Myocyte (in vitro differentiated cells): ENCODE measurements at places on chromosomes 5 and 9.

DNA sequence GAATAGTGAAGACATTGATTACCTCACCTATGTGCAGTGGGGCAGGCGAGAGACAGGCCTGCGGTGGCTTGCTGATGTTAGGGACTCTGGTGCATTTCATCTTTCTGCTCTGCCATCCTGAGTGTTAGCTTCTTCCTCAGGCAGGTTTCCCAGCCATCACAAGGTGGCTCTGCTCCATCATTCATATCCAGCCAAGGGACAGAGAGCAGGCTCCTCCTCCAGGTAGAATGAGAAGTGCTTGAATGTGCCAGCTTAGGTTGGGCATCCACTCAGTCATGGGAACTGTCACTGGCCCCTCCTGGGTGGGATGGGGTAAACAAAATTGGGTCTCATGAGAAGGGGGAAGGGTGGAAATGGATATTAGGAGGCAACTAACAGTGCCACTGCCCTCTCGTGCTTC, 24.8 kb downstream of the GPR107 start:
- DNase-seq = no peak

DNA sequence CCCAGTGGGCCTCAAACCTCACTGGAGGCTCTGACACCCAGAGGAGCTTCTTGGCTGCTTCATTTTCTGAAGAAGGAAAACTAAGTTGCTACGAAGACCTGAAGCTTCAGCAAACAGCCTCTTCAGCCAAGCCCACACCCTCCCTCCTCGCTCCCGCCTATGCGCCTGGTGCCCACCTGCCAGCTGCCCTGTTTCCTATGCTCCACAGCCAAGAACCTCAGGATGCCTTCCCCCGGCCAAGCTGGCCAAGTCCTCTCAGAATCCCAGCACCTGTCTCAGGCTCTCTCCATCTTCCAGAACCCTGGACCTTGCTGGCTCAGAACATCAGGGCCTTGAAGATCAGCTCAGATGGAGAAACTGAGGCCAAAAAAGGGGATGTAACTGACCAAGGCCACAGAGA, 60.4 kb downstream of the STK10 start:
- no peak for DNase-seq

DNA sequence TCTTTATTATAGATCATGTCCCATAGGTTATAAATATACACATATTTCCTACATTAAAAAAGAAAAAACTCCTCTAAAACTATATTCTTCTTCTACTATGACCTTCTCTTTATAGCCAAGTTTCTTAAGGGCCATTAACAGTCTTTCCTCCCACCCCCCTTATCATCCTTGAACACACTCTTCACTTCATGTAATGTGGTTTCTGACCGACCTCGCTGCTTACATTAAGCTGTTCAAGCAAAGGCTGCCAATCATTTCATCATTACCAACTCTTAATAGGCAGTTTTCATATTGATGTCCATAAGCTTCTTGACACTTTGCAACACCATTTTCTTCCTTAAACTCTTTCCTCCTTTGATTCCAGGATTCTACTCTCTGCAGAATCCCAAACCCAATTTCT, 283.0 kb upstream of the PCSK5 start:
- no peak for DNase-seq

DNA sequence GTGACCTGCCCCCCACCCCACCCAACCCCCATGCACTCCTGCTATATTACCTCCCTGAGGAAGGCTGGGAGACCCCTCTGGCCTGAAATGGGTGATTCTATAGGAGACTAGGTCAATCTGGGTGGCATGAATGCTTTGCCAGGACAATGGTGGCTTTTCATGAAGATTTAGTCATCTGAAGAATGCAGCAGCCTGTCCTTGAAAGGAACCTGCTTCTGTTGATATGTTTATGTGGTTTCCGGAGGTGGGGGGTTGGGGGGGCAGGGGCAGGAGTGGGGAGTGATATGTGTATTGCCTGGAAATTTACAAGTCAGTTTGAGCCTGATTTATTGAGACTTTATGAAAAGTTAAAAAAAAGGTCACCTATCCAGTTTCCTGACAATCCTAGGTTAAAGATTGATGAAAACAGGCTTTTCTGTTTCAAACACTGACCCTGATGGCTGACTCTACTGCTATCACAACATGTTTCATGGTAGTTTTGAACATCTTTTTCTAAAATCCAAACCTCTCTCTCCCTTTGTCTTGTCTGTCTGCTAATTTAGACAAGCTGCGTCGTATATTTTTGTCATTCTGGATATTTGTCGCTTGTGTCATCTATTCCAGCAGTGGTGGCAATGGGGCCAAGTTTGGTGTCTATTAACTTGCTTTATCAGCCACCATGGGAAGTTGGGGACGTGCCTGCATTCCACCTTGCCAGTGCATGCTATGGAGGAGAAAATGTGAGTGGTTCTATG, 153.7 kb upstream of the EGFLAM start:
- no peak for DNase-seq

- no peak for DNase-seq
These were observed 535.6 kb upstream of the MEF2C start for GRCh38 chr5:89418407-89419085.

DNA sequence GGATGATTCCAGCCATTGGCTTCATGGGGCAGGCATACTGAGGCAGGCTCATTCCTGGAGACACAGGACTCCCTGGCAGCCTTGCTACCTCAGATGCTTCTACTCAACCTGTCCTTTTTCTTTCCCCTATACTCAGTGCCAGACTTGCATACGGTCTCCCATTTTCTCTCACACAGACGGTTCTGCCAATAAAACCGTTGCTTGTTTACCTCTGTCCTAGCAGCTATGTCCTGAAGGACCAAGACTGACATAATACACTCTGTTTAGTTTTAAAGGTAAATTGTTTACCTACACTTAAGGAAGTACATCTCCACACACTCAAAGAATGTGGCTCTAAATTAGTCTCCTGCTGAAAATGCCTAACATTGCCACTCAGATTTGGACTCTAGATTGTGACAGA, 151.0 kb upstream of the RFX3 start:
- no peak for DNase-seq

- DNase-seq = peak; percentile 86
These were observed 95.8 kb downstream of the PLPP1 start for GRCh38 chr5:55438998-55439397.

DNA sequence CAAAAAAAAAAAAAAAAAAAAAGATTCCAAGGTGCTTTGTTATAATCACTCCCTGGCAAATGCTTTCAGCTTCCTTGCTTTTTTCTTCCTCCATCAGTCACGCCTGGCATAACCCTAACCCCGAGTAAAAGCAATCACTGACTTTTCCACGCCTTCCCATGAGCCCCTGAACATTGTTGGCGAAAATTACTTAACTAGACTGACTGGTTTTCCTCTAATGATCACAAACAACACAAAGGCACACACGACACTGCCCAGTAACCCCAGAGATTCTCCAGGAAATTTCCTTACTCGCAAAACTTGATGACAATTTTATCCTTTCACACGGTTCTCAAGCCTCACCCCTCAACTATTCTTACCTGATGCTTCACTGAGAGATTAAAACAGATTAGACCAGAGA, 11.4 kb upstream of the PTGR1 start:
- no peak for DNase-seq

DNA sequence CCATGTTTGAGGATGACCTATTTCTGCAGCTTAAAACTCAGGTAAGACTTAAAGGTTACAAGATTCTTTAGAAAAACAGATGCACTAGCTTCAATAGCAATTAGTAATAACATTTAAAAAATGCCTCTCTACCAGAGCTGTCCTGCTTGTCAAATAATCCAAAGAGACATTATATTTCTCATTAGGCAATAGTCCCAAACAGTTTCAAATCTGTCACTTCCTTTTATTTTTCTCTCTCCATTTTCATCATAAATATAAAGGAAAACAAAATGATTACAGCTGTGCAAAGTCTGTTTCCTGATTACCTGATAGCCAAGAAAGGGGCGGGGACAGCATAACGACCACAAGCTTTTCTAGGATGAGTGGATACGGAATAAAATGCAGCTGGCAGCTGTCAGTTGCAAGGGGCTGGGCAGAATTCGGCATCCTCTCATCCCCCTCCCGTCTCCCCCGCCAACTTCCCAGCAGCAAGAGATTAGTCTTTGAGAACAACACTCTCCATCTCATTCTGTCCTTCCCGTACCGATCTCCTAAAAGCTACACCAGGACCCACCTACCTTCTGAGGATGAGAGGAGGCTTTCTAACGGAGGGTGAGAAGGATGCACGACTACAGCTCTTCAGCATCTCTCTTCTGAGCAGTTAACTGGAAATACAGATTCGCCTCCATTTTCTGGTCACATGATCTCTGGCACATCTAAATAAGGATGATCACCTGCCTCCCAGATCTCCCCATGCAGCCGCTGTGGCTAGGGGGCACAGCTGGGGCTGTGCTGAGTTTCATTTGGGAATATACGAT, 72.5 kb upstream of the PCA3 start:
- no peak for DNase-seq

DNA sequence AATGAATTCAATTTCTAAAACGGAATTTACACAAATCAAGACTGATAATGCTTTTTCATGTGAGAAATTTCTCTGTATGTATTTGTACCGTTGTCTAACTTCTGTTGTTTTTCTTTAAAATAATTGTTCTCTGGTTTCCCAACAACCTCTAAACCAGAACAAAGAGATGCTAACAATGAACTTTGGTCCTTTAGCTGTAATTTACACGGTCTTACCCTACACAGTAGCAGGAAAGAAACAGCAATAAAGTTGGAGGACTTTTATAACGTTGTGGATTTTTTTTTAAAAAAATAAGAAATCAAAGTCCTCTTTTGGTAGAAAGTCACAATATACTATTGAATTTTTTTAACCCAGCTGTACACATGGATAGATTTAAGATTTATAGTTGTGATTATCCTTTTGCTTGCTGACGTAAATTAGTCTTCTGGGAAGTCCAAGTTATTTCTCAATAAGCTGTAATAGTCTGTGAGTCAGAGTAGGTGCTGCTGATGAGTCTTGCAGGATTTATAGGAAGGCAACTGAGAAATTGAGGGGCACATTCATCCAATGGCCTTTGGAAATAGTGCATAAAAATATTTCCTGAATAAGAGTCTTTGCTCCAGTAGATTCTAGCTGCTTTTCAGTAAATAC, 76.8 kb upstream of the PCSK1 start:
- DNase-seq = peak; percentile 33

DNA sequence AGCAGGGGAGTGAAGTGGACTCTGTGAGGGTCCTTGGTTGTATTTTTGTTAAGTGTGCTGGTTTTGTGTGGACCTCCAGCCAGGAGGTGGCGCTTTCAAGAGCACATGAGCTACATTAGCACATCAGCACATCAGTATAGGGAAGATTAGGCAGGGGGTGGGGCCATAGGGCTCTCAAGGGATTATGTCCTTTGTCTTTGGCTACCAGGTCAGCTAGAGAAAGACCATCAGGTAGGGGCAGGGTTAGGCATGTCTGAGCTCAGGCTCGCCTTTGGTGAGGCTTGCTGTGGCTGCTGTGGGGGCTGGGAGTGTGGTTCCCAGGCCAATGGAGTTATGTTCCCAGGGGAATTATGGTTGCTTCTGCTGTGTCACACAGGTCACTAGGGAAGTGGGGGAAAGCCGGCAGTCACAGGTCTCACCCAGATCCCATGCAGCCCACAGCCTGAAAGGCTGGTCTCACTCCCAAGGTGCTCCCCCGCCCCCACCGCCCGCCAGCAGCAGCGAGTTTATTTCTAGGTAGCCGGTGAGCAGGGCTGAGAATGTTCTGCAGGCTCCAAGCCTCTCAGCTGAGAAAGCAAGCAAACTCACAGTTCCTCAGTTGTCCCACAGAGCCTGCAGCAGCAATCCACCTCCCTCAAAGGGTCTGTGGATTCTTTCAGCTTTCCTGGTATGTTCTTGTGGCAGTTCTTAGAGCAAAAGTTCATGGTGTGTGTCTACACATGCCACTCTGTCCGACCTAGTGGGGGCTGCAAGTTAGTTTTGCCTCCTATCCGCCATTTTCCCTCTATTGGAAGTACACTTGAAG, 13.7 kb downstream of the OR1J1 start:
- no peak for DNase-seq

GRCh38 chr9:80937645-80938044, 751.7 kb downstream of the TLE1 start:
- no peak for DNase-seq

DNA sequence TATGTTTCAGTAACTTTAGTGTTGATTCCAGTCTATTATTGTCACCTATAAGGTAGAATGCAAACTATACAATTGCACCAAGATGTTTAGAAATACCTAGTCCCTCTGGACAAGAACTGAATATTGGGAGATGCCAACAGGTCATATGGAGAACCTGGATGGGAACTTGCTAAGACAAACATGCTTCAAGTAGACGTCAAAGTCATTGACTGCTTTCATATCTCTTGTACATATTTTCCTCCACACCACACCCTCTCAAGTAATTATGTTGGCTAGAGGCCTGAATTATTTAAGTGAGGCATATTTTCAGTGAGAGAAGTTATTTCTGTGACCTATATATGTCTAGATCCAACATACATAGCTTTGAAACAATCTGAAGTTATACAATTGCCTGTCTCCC, 453.3 kb downstream of the ELAVL2 start:
- no peak for DNase-seq

- peak; percentile 90 for DNase-seq
These were observed 4.8 kb downstream of the ADAMTSL1 start for GRCh38 chr9:18478501-18479361.

DNA sequence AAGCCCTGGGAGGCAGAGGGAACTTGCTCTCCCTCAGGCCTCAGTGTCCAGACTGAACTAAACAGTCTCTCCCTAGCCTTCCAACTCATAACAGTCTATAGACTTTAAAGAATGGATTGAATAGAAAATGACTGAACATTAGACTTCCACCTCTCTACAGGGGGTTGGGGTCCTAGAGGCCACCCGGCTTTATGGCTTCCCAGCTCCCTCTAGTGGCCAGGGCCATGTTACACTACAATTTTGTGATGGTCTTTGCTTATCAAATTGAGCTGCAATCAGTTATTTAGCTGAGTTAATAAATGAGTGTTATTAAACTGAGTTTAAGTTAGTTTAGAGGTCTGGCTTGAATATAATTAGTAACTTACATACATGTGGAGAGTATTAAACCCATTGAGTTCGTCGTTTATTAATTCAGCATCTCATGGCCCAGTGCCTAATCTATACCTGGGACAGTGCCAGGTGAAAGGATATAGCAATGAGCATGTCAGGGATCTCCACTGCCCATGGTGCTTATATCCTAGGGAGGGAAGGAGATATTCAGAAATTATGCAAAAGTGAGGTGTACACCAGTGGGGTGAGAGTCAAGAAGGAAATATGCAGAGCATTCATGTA, 105.2 kb downstream of the SH3TC2 start:
- DNase-seq = peak; percentile 52

DNA sequence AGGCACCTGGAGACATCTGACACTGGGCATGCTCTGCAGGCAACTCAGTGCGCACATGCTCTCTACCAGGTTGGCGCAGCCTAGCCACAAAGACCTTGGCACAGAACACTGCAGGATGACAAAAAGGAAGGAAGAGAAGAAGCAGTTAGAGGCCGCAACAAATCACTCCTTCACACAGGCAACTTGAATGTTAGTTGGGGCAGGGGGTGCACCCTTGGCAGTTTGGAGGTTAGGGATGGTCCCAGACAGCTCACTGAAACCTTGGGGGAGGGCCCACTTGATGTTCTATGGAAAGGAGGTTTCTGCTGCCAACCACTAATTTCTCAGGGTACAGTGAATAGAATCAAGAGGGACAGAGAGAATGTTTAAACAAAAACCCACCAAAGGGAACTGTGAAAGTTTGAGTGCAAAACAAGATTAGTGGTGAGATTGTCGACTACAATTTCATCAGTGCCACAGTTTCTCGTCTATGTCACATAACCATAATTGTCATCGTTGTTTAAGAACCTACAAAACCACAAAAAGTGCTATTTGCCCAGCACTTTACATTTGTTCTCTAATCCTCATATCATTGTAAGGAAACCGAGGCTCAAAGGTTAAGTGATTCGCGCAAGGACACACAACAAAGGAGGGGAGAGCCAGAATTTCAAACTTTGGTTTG, 48.7 kb downstream of the FBXW11 start:
- no peak for DNase-seq
